Peyer's patch (tissue), 4 donors: ENCODE measurements at places on chromosomes 2 and 18.

DNA sequence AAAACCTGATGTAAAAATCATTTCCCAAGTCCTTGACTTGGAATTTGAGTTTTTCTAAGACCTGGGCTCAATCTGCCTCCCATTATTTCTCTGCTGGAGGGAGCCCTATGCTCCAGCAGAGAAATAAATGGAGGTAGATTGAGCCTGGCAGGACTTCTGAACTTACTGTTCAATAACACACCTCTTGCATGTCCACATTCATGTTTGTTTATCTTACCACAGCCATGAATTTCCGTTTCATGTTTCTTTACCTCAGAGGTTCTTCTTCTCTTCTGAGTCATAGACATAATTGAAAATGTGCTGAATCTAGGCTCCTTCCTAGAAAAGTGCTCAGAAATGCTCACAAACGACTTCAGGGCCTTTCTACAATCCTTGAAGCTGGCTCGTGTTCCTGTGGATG lies 170.8 kb downstream of the PMAIP1 start:
- no peak for DNase-seq

DNA sequence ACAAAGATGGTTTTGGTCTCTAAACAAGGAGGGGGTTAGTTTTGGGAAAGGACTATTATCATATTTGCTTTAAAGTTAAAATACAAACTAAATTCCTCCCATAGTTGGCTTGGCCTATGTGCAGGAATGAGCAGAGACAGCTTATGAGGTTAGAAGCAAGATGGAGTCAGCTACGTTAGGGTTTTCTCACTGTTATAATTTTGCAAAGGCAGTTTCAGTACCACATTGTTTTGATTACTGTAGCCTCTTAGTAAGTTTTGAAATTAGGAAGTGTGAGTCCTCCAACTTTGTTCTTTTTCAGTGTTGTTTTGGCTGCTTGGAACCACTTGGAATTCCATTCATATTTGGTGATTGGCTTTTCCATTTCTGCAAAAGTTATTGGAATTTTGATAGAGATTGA lies 23.4 kb downstream of the LCLAT1 start:
- no peak for DNase-seq

DNA sequence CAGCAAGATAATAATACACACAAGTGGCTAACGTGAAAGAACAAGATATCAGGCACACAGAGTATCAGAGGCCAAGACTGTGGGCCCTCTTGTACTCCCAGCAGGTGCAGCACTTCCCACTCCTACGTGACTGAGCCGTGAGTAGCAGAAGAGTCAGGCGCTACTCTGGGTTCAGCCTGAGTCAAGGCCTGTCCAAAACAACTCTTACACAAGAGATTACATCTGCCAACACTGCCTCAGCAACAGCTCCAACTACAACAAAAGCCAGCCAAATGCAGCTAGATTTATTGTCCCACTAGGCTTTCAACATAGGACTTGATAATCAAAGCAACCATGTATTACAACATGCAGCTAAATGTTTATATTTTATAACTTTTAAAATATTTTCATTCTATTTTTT lies 56.2 kb downstream of the ITSN2 start:
- DNase-seq = no peak

- DNase-seq = no peak
Observed at GRCh38 chr2:101793277-101793969, 95.9 kb downstream of the MAP4K4 start.

DNA sequence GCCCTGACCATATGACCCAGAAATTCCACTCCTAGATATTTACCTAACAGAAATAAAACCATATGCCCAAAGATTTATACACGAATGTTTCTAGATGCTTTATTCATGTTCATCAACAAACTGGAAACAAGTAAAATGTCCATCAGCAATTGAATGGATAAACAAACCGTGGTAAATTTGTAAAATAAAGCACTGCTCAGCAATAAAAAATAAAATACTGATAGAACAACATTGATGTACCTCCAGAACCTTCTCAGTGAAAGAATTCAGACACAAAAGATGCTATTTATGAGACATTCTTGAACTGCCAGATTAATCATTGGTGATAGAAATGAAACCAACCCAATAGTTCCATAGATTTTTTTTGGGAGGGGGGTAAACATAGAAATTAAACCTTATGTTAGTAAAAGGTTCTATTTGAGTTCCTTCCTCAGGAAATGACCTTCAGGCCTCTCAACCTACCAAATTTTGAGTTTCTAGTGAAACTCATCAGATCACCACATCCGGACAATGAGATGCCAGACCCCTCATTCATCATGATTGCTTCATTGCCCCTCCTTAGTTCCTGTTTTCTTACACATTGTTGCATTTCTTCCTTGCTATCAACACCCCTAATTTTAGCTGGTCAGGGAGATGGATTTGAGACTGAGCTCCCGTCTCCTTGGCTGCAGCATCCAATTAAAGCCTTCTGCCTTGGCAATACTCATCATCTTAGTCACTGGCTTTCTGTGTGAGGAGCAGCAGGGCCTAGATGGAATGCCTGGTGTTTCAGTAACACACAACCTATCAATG lies 203.5 kb downstream of the LPIN1 start:
- DNase-seq = no peak
